ENCODE measurements at places on chromosomes 6 and 20.
A peak's percentile ranks its signal among the peaks of the same experiment; 100 is the strongest.

DNA sequence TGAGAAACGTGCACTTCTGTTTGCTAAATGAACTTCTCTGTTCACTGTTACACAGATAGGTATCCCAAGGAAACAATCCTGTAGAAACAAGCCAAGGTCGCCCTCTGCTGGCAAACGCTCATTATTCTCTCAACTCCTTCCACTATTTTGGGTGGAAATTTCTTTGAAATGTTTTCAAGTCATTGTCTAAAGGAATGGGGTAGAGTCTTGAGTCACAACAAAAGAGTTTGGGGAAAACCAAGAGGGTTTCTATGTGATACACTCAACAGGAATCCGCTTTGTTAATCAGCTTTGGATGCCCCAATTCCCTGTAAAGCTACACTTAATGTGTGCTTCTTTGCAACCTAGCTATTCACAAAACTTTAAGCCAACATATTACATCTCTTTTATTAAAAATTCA is 4.6 kb upstream of the RAE1 start:
- DNase-seq, result peak; percentile 70

DNA sequence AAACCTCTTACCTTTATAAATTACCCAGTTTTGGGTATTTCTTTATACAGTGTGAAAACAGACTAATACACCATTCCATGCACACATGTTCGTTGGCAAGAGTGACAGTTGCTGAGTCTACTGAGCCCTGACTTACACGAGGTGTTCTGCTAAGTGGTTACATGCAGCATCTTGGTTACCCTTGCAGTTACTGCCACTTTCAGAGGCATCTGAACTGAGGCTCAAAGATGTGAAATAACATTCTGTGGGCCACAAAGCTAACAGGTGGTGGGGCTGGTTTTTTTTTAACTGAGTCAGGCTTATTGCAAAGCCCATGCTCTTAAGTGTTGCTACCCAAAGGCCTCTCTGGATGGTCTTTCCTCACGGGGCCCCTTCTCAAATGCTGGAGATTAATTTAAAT is 54.4 kb upstream of the GTSF1L start:
- no peak for DNase-seq

DNA sequence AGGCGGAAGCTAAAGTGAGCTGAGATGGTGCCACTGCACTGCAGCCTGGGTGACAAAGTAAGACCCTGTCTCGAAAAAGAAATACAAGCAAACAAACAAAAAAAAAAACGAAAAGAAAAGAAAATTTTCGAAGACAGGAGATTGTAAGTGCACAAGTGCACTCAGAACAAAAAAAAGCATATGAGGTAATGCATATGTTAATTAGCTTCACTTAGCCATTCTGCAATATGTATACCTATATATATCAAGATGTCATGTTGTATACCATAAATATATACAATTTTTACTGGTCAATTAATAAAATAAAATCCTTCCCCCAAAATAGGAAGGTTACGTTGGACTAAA is 127.5 kb downstream of the RIN2 start:
- no peak for DNase-seq

DNA sequence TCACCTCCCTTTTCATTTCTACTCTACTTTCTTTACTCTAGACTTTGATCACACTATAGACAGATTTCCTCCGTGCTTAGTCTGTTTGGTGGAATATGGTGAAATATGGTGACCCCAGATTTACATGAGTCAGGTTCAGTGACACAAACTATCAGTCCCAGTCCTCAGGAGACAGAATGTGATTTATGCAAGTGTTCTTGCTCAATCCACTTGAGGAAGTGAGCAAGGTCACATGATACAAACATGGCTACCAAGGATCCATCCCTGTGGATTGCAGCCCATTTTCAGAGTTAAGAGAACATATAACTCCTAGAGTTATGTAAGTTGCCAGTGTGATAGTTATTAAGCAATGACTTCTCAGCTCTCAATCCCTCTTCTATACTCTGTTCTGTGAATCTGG is 23.7 kb upstream of the TSHZ2 start:
- DNase-seq, result no peak

GRCh38 chr6:25312703-25313102 is 33.5 kb downstream of the CARMIL1 start:
- no peak for DNase-seq

DNA sequence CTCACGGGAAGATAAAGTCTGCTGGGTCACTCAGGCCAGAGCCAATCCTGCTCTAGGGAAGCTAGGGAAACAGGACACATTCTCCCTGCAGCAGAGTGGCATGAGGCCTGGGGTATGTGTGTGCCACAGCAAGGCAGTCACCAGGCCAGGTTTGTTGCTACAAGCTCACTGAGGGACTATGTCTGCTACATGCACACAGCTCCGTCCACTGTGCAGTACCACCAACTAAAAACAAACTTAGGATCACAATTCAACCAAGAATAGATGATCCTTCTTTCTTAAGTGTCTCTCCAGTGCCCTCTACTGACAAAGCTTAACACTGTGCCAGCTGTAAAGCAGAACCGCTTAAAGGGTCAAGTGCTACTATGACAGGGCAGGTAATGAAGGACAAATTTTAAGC is 192.5 kb downstream of the PTPRK start:
- DNase-seq, result no peak

- no peak for DNase-seq
Observed at GRCh38 chr20:17856837-17857605, 111.6 kb downstream of the SNX5 start.

DNA sequence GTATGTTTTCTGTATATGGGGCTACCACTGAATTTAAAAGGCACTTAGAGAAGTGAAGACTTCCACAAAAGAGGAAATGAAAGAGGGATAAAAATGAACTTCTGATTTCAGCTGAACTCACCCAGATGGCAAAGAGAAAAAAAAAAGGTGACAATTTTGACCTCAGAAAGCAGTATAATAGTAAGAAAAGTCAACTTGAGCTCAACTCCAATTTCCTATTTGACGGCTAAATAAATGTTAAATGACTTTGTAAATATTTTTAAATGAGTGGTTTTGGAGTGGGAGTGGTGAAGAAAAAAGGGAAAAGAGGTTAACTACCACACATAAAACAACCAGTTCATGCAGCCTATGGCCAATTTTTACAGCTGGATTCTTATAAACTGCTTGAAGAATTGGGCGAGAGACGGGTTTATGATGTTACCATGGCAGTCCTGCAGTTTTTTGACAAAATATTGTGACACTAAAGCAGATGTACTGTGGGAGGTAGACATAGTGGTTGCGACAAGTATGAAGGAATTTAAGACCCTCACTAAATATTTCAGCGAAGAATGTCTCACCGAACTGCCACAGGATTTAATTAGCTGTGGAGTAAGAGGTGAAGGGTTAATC is 49.8 kb upstream of the ADTRP start:
- peak; percentile 66 for DNase-seq

DNA sequence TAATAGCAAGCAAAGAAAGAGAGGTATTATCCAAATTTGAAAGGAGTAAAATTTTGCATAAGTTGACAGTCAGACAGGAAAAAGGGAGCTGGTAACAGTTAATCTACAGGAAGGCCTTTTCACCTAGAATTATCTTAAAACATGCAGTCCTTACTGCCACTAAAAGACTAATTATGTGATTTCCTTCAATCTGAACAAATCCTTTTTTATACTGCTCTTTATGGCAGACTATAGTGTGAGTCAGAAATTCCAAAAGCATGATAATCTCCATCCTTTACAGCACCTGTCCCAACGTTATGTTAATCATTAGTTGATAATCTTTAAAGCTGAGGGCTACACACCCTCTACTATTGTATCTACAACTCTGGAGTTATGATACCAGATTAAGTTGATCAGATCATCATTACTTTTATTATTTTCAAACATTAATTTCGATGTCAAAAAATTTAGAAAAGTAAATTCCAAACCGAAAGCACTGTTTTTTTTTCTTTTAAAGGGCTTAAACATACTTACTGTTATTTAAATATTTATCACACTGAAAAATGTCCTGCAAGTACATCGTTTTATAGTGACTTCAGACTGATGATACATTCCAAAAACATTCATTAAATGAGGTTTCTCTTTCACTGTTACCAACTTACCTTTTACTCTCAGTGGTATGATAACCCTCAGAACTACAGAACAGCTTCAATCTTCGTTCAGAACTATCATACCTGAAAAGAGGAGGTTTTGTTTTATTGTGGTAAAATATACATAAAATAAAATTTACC is 33.2 kb upstream of the AKAP7 start:
- DNase-seq, result no peak

DNA sequence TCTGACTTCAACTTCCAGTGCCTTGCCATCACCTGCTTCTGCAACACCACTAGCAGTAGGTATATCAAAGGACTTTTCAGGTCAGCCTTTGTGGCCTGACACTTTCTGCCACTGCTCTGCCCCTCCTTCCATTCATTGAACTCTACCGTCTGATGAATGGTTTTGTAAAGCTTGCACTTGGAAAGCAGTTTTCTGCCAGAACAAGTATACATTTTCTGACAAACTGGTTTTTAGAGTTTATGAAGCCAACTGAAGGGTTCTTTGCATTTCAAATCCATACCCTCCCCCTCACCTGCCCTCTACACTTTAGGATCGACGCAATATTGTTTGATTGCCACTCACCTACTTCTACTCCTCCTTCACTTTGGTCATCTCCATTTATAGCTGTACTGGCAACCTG is 603.1 kb downstream of the HACE1 start:
- no peak for DNase-seq

- no peak for DNase-seq
Observed at GRCh38 chr20:18705490-18705889, 108.1 kb upstream of the SCP2D1 start.

- no peak for DNase-seq
Observed at GRCh38 chr20:5829241-5829809, 79.1 kb downstream of the SHLD1 start.
